ENCODE measurements at places on chromosomes 6 and 20. TPM values are rescaled to one million over a fixed set of nuclear protein-coding genes. Genes with fewer than 3 reads are reported as not detected.

The PPP1R14C gene
- total RNA-seq: not detected

The GLP1R gene
- total RNA-seq: not detected

The GHRH gene
- not detected for total RNA-seq

The MEI4 gene
- total RNA-seq: not detected

The PAX1 gene
- total RNA-seq: not detected

The BMP2 gene
- total RNA-seq: 14.5 TPM

The NKAIN2 gene
- total RNA-seq: not detected

The ZSCAN16 gene
- total RNA-seq: 12.0 TPM

The OR2H2 gene
- not detected for total RNA-seq

The E2F1 gene
- total RNA-seq: 2.8 TPM

The AAR2 gene
- 24.8 TPM for total RNA-seq

The TLDC2 gene
- total RNA-seq: not detected

The ETV7 gene
- 0.22 TPM for total RNA-seq

The PCSK2 gene
- not detected for total RNA-seq
